ENCODE measurements at places on chromosomes 2 and 18. TPM values are rescaled to one million over a fixed set of nuclear protein-coding genes. Genes with fewer than 3 reads are reported as not detected.
A peak's percentile ranks its signal among the peaks of the same experiment; 100 is the strongest.

DNA sequence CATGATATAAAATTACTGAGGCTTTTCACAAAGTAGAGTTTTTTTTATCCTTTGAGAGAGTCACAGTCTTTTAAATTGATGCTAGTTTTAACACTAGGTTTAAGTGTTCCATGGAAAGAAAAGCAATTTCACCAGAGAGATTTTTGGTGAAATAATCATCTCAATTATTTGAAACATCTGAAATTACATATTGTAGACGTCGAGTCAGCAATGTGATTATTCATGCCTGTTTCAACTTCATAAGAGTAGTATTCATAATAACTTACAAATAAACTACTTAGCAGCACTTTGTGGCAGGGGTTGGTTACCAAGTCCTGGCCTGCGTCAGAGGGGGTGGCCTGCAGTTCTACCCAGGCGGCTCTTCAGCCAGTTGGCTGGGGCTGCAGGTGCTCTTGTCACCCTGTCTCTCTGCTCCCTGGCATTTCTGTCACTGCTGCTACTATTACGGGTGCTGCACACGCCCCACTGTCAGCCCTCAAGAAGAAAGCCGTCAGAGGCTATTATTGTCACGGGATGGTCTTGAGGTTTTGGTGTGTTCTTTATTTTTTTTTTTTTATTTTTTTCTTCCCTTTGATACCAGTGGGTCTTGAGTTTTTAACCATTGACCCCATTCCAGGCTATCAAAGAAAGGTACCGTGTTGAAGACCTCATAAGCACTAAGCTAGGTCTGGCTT lies 50.4 kb downstream of the MALT1 start:
- no peak for DNase-seq

- DNase-seq, result peak; percentile 6
Measured at GRCh38 chr2:161814008-161814660, 189.9 kb downstream of the SLC4A10 start.

GRCh38 chr2:130727286-130727924 lies 1.5 kb upstream of the GPR148 start:
- peak; percentile 80 for DNase-seq

The TMEM198 gene
- 2.3 TPM for total RNA-seq

The RAB6D gene
- not detected for total RNA-seq

The NOSTRIN gene
- not detected for total RNA-seq

Measured in RPMI7951 (cell line).